NCI-H1436 (cell line): ENCODE measurements at places on chromosomes 6 and 20.

DNA sequence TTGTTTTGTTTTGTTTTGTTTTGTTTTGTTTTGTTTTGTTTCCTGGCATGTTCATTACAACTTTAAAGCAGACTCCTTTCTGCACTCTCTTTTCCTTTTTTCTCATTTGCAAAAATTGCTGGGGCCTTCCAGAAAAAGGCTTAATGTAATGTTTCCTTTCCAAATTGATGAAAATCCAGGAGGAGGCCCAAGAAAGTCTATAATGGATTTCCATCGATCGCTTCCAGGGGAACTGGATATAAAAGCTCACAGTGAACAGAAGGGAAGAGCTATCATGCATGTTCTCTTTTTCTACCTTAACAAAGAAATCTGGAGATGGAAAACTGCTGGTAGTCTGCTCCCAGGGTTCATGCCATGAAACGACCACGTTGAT lies 28.7 kb downstream of the ISM1 start:
- no peak for DNase-seq

DNA sequence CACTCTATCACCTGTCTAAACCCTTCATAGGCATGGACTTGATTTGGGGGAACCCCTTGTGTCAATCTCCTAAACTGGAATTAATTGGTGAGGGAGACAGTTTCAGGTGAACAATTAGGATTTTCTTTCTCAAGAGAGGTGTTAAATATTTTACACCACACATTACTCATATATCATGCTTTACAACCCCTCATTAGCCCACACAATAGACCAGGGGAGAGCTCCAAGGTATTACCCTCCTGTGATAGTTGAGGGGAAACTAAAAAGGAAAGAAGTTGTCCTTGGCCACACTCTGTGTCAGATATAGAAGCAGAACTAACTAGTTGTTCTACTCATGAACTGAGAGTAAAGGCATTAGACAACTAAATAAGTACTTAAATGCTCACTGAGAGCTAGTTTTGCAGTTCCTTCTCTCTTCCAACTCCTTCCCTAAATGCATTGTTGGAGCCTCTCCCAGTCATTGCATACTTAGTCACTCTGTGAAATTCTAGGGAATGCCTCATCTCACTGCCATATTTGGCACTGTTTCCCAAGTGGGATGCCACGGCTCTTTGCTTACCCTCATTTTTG lies 183.7 kb upstream of the CEP162 start:
- peak; percentile 55 for DNase-seq

- no peak for DNase-seq
These were observed 22.0 kb downstream of the SOX4 start for GRCh38 chr6:21615504-21615903.

DNA sequence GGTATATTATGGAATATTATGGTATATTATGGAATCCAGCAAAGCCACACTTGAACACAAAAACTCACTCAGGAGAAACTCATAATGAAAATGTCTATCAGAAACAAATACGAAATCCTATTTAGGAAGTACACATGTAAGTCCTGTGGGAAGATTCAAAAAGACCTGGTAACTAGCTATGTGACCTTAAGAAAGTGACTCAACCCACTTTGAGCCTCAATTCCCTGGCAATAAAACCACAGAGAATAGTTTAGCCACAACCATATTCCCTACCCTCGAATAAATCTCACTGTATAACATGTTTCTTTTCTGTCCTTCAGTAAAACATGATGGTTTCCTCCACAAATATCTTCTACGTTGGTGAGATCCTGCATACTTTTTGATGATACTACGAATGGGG lies 56.4 kb downstream of the ZMYND8 start:
- DNase-seq, result no peak

GRCh38 chr6:44837255-44837654 lies 449.7 kb downstream of the CDC5L start:
- no peak for DNase-seq

DNA sequence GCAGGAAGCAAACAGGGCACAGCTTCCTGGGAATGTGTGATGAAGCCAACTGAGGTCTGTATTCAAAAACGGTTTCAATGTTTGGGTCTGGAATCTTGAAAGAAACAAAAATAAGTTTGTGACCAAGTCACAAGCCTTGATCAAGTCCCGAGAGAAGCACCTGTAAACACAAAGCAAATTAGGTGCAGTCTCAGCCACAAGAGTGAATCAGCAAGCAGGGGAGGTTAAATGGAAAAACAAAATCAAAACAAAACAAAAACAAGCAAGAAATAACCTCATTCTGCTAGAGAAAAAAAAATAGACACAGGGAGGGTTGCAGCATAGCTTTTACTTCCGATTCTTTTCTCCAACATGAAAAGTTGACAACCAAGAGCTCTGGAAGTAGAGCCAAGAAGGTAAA lies 201.7 kb downstream of the CLIC5 start:
- DNase-seq, result no peak

GRCh38 chr20:38673261-38673660 lies 51.0 kb upstream of the SLC32A1 start:
- DNase-seq, result no peak

DNA sequence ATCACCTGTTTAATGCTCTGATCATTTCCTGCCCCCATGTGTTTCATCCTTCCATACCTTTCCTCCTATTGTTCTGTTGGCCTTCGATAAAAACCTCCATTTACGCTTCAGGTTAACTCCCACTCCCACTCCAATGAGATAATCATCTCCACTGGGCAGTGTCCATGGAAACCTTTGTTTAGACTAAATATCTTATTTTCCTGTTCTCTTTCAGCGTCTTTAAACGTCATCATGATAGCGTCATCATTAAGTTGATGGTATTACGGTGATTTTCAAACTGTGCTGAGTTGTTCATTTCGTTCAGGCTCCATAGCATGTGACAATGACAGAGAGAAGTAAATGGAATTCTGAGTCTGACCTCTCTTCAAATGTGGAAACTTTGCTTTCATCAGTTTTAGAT lies 970.5 kb upstream of the SLC35B3 start:
- no peak for DNase-seq

DNA sequence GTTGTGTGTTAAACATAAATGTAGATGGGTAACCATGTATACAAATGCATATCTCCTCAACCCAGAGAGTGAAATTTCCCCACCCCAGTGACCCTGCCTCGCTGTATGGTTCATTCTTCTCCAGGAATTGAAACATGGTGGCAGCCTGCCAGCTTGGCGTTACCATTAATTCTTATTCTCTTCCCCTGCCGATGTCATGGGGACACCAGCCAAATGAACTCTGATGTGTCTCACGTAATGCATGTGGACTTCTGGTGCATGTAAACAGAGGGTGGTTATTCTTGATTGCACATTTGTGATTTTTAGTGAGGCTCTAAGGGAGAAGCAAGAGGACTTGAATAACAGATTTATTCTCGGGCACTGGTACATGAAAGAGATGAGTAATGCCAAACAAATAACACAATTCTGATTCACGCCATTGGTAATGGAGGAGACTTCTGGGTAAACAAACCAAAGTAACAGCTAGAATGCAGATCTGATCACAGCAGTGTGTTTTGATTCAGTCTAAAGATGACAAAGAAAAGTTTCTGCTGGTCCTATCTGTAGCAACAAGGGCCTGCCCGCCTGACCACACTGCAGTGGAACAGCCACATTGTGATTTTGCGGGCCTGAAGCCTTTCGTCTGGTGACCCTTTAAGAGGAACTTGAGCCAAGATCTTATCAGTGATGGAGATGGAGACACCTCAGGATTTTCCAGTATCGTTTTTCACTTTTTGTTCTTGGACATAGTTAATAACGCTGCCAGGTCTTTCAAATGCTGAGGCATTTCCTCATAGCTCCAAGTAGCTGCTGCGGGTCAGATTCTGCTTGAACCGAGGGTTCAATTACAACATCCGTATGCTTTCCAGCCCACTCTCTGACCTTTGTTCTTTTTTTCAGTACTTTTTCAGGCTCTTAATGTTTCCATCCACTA lies 171.8 kb upstream of the AKAP12 start:
- DNase-seq, result no peak

GRCh38 chr6:24391756-24392405 lies 10.9 kb upstream of the MRS2 start:
- DNase-seq, result no peak
